Prostate gland (tissue), 2 donors: ENCODE measurements at places on chromosomes 5 and 9. TPM values are rescaled to one million over a fixed set of nuclear protein-coding genes. Genes with fewer than 3 reads are reported as not detected.

GRCh38 chr9:134066913-134067851 is 644 bp downstream of the BRD3 start:
- no peak for DNase-seq

GRCh38 chr9:109639674-109640579 is 140.1 kb upstream of the PALM2AKAP2 start:
- peak; percentile 9 for DNase-seq

SPATA31D1 gene
- total RNA-seq: 2.0 TPM

FCN2 gene
- 2.4 TPM for total RNA-seq

PCDHA9 gene
- 0.14 TPM for total RNA-seq
